ENCODE measurements at places on chromosomes 3 and 15. TPM values are rescaled to one million over a fixed set of nuclear protein-coding genes. Genes with fewer than 3 reads are reported as not detected.

Gene POTEB
- total RNA-seq: not detected

Gene HHATL
- total RNA-seq: not detected

Gene U2SURP
- total RNA-seq: 36.7 TPM

Gene HIGD2B
- not detected for total RNA-seq

Gene PAQR5
- total RNA-seq: 0.15 TPM

Gene IL5RA
- total RNA-seq: not detected

Gene IGF2BP2
- total RNA-seq: 29.1 TPM

Gene CILP
- total RNA-seq: under 0.01 TPM

Gene ADIPOQ
- not detected for total RNA-seq

Gene LCTL
- 0.12 TPM for total RNA-seq

Gene WDR72
- total RNA-seq: not detected

Gene C3orf22
- total RNA-seq: not detected

Gene LRRC3B
- not detected for total RNA-seq

Gene CALML4
- total RNA-seq: 2.0 TPM

Gene REC114
- not detected for total RNA-seq

Gene FBXO40
- total RNA-seq: not detected

Gene NR1I2
- total RNA-seq: not detected

Gene KY
- total RNA-seq: 1.9 TPM
